ENCODE measurements at places on chromosomes 4 and X. TPM values are rescaled to one million over a fixed set of nuclear protein-coding genes. Genes with fewer than 3 reads are reported as not detected.

CCSER1 gene
- total RNA-seq: not detected

DNA sequence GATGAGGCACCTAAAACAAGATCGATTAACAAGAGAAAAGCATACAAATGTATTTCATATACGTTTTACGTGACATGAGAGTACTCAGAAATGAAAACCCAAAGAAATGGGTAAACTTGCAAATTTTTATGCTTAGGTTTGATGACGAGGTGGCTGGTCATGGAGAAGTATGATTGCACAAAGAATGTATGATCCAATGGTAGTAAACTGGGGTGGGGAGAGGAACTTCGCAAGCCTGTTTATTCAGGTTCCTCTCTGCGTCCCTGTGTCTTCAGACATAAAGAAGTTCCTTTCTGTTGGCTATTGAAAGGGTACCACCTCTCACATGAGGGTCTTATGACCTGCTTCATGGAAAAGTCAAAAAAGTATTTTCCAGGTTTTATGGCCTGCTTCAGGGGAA lies 309.2 kb downstream of the BCOR start:
- no peak for DNase-seq

GRCh38 chr4:105236202-105236915 lies 89.7 kb downstream of the TET2 start:
- no peak for DNase-seq

GAGE12E gene
- total RNA-seq: not detected

AFM gene
- not detected for total RNA-seq

TLR8 gene
- total RNA-seq: not detected

HSFX1 gene
- under 0.01 TPM for total RNA-seq

SSX3 gene
- total RNA-seq: not detected

- peak; percentile 91 for DNase-seq
Observed at GRCh38 chrX:115058276-115058675, 40.9 kb upstream of the IL13RA2 start.

- DNase-seq: no peak
Observed at GRCh38 chr4:64266669-64267068, 142.6 kb downstream of the TECRL start.

- peak; percentile 56 for DNase-seq
Observed at GRCh38 chrX:53071604-53072417, 10.4 kb upstream of the TSPYL2 start.

DNA sequence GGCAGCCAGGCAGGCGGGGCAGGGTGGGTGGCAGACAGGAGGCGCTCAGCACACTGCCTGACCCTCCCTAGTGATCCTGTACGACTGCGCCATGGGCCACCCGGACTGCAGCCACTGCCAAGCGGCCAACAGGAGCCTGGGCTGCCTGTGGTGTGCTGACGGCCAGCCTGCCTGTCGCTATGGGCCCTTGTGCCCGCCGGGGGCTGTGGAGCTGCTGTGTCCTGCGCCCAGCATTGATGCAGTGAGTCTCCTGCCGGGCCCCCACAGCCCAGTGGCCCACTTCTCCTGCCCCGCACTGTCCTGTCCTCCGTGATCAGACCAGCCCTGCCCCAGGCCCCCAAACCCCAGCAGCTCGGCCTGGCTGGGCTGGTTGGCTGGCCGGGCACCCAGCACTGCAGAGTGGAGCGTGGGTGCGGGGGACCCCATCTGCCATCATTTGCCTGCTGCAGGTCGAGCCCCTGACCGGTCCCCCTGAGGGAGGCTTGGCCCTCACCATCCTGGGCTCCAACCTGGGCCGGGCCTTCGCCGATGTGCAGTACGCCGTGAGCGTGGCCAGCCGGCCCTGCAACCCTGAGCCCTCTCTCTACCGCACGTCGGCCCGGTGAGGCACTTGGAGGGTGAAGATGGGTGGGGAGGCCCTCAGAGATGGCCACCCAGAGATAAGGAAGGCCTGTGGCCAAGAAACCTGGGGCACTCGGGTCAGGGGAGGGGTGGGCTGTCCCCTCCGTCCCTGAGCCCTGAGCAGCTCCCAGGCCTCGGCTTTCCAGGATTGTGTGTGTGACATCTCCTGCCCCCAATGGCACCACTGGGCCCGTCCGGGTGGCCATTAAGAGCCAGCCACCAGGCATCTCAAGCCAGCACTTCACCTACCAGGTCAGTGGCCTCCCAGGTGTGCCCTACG lies 7.6 kb downstream of the PLXNB3 start:
- DNase-seq: no peak

DNA sequence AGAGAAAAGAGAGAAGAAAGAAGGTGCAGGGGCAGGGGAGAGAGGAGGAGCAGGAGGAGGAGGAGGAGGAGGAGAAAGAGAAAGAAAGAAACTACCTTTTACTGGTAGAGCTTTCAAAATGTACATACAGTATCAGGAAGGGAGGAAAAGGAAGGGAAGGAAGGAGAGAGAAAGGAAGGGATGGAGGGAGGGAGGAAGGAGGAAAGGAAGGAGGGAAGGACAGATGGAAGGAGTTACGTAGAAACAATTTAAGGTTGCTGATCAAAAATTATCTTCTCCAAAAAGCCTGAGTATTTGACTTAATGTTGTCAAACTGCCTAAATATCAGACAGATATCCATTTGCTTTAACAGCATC lies 13.4 kb downstream of the TBC1D9 start:
- DNase-seq: no peak

DNA sequence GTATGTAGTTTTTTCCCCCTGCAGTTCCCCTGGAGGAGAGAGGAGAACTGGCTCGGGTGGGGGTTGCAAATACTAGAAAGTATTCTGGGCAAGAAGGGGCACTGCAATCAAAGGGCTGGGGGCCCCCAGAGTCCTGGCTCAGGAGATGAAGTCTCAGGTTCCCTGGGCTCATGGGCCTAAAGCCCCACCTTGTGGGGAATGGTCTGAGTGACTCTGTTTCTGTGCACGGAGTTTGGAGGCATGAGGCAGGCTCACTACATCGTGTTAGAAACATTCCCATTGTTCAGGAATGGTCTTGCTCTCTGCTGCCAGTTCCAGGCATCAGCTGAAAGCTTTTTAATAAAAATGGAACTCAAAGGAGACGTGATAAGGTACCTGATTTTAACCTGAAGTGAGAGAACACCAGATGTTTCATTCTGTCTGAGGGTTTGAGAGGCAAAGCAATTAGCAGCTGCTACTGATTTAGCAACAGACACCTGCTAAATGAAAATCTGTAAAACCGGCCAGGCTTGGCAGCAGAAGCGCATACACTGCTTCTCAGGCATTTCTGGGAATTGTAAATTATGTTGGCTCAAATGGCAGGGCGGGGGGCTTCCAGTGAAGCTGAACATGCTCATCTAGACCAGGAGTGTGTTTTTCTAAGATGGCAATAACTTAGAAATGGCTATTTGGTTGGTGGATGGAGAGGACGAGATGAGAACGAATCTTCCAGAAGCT lies 122.7 kb downstream of the TMEM164 start:
- DNase-seq: peak; percentile 12

GAGE1 gene
- not detected for total RNA-seq

DNA sequence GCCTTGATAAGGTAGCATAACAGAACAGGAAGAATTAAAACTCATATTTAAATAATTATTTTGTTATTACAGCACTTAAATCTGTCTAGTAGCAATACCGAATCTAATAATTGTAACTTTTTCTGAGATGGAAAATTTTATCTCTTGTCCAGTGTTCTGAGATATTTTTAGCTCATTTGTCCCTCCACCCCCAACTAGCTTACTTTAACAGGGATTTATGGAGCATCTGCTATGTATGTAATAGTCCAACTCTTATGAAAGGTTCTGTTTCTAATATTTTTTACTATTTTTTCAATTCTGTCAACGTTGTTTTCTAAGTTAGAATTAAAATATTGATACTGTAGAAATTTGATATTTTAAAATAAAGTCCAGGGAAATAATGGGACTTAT lies 38.2 kb upstream of the NUDT6 start:
- peak; percentile 10 for DNase-seq

- DNase-seq: no peak
Observed at GRCh38 chr4:123380728-123381716, 15.6 kb upstream of the SPRY1 start.

DNA sequence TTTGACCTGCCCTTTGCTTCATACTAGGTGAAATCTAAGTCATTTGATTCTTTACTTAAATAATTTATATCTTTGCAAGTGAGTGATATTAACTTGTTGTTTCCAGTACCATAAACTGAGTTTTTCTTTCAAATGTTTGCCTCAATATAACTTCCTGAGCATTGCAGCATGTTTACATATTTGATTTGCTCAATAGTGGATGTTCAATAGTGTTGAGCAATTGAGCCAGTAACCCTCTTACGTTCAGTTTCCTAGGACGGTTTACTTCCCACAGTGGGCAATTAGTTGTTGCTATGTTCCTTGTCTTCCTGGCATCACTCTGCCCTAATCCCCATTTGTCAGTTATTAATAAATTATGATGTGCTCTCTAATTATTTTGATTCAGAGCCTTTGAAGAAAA lies 278.5 kb downstream of the EPHA5 start:
- no peak for DNase-seq

CWH43 gene
- not detected for total RNA-seq

GRCh38 chrX:17027931-17028330 lies 81.5 kb downstream of the REPS2 start:
- DNase-seq: no peak

GRCh38 chr4:185532795-185533324 lies 2.4 kb downstream of the PDLIM3 start:
- DNase-seq: no peak

S100G gene
- total RNA-seq: not detected

HSFX2 gene
- total RNA-seq: not detected

DNA sequence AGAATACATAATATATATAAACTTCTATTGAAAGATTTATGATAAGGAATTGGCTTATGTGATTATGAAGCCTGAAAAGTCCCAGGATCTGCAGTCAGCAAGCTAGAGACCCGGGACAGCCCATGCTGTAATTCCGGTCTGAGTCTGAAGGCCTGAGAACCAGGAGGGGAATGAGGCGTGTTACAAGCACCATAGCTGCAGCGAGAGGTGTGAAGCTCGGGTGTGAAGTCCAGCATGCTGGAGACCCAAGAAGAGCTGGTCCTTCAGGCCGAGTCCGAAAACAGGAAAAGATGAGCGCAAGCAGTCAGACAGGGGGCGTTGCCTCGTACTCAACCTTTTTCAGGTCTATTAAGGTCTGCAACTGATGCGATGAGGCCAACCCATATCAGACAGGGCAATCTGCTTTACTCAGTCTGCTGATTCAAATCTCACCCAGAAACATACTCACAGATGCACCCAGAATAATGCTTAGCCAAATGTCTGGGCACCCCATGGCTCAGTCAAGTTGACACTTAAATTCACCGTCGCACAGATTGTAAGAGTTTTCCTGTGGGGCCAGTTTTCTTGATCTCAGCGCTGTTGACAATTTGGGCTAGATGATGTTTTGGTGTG lies 40.4 kb downstream of the SMIM20 start:
- DNase-seq: no peak

MAGEB3 gene
- not detected for total RNA-seq

GRCh38 chrX:68895341-68895755 lies 66.5 kb downstream of the EFNB1 start:
- DNase-seq: peak; percentile 42

FAM9B gene
- not detected for total RNA-seq

GRCh38 chr4:144820728-144821085 lies 174.8 kb downstream of the HHIP start:
- DNase-seq: peak; percentile 2

GRCh38 chr4:72994670-72995069 lies 74.8 kb downstream of the COX18 start:
- DNase-seq: no peak

GRCh38 chr4:83832110-83832825 lies 296.4 kb downstream of the GPAT3 start:
- DNase-seq: no peak

GRCh38 chr4:81682492-81682891 lies 210.8 kb upstream of the RASGEF1B start:
- DNase-seq: no peak

CYSLTR1 gene
- total RNA-seq: not detected

AMOT gene
- total RNA-seq: 5.3 TPM

MAGEA2 gene
- not detected for total RNA-seq

DNA sequence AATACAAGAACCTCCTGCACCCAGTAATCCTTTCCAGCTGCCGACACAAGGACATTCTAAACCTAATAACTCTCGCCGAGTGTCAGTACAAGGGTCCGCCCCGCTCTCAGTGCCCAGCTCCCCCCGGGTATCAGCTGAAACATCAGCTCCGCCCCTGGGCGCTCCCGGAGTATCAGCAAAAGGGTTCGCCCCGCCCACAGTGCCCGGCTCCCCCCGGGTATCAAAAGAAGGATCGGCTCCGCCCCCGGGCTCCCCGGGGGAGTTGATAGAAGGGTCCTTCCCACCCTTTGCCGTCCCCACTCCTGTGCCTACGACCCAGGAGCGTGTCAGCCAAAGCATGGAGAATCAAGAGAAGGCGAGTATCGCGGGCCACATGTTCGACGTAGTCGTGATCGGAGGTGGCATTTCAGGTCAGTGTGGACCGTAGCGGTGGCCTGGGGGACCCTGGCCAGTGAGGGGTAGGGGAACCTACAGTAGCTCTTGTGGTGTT lies at the start of gene MAOA:
Gene MAOA, plus strand, starts transcription at position 295 of the 490 bp plus-strand sequence. Its CDS starts 43 bp downstream, at position 338.
- DNase-seq: no peak

ADRA2C gene
- total RNA-seq: 0.28 TPM

GRCh38 chrX:9665113-9665512 lies 100.5 kb downstream of the GPR143 start:
- DNase-seq: no peak

DNA sequence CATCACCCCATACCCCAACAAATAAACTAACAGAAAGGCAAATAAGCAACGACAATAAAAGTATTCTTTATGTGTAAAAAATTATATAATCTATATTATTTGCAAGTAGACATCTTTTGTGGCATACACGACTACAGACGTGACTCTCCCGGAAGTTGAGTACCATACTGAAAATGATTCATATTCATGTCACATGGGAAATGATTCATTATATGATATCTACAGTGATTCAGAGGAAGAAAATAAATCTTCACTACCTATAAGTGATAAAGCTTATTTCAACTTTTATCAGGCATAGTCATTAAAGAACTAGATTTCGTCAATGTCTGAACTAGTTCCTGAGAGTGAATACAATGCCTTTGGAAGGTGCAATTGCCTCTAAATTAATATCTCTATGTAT lies 4.6 kb upstream of the ANTXR2 start:
- DNase-seq: peak; percentile 69

- DNase-seq: no peak
Observed at GRCh38 chr4:10731690-10732089, 47.1 kb upstream of the CLNK start.

- no peak for DNase-seq
Observed at GRCh38 chrX:154515090-154515965, 704 bp downstream of the FAM3A start.

GRCh38 chr4:184352891-184353290 lies 121.5 kb downstream of the IRF2 start:
- no peak for DNase-seq

SRPX gene
- total RNA-seq: 39.2 TPM

AMTN gene
- total RNA-seq: not detected

PFKFB1 gene
- under 0.01 TPM for total RNA-seq

SMIM10 gene
- 3.6 TPM for total RNA-seq

GRCh38 chrX:67607466-67607865 lies 63.6 kb downstream of the AR start:
- peak; percentile 44 for DNase-seq

All from IMR-90 (cell line).